ENCODE measurements at places on chromosomes 2 and 18.
A peak's percentile ranks its signal among the peaks of the same experiment; 100 is the strongest.

GRCh38 chr2:218558986-218559385 lies 9.2 kb downstream of the USP37 start:
- no peak for DNase-seq

- peak; percentile 71 for DNase-seq
Measured at GRCh38 chr2:101150306-101151145, 656 bp downstream of the TBC1D8 start.

DNA sequence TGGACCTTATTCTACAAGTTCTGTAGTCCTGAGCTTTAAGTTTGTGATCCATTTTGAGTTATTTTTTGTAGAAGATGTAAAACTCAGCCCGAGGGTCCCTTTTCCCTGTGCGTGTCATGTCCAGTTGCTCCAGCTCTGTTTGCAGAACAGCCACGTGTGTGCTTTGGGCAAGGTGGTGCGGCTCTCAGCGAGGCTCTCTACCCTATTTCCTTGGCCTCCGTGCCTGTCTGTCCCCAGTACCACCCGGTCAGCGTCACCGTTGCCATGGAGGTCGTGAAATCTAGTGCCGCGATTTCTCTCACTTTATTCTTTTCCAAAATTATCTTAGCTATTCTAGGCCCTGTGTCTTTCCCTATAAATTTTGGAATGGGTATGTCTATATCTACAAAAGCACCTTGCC lies 141.0 kb upstream of the CTDP1 start:
- DNase-seq, result no peak

DNA sequence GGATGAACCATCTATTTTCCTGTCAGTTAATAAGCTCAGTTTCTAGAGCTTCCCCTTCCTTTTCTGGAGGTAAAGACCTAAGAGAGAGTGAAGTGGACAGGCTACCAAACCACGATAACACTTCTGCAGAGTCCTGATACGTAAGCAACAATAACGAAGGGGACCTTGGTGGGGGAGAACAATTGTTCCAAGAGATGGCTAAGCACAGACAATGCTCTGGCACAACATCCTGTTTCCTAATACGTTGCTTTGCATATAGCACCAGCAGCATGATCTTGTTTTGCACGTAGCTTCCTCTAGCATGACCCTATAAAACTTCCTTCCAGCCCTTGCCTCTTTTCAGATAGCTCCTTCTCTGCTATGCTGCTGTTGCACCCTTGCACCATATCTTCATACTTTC lies 247.3 kb downstream of the RAD51AP2 start:
- no peak for DNase-seq

DNA sequence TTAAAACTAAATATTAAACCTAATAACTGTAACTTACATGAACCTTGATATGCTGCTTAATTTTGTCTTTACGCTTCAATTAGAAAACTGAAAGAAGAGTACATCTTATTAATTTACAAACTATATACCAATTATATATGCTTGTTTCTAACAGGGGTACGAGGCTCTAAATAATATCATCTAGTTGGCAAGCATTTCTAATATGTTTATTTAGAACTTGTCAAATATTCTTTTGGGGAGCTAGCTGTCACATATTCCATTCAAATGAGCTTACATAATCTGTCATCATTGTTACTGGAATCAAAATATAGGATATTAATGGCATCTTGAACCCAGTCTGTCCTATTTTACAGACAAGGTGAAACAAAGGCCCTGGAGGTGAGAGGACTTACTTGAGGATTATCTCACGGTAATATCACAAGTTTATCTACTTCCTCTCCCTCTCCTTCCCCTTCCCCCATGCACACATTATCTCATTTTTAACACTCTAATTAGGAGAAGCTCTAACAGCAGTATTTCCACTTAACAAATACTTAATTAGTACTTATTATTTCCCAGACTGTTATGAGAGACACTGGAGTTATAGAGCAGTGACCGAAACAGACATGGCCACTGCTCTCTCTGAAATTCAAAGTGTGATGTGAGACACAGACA lies 3.5 kb downstream of the PRKD3 start:
- DNase-seq, result no peak

GRCh38 chr2:205405752-205406151 lies 276.5 kb upstream of the NRP2 start:
- DNase-seq, result peak; percentile 56

DNA sequence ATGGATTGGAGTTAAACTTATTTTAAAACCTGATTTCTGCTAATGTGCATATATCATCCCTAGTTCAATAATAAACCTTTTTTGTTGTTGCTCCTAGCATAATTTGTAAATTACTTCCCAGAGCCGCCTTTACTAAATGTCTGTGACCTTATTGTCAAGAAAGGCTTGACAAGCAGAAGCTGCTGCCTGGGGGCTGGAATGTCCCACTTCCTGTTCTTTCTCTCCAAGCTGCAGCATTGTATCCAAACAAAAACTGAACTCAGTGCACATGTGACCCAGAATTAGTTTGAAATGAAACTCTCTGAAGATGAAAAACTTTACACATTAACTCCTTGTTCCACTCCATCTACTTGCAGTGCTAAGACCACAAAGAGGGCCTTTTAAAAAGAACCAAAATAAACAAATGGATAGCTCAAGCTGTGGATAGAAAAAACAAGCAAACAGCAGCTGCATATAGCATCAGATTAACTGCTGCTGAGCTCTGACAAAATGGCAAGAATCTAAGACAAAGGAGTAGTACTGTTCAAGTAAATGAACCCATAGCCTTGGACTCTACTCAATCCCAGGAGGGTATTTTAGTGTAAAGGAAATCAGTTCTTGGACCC lies 99.8 kb upstream of the NEUROD1 start:
- peak; percentile 65 for DNase-seq

GRCh38 chr2:169026056-169026455 lies 5.1 kb downstream of the ABCB11 start:
- DNase-seq, result no peak

DNA sequence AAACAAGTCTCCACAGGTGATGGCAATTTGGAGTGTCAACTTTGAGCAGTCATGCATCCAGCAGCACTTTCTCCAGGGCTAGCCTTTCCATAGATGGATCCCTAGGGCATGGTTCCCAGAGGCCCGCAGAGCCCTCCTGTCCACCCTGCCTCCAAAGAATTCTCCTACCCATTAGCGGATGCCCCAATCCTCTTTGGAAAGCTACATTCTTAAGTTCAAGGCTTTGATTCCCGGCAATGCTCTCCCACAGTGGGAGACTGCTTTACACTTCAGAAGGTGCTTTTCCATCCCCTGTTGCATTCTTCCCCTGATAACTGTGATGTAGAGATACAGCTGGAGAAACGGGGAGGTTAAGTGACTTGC lies 61.3 kb downstream of the ACAA2 start:
- no peak for DNase-seq
